ENCODE measurements at places on chromosomes 12 and 14.

- DNase-seq: no peak
Observed at GRCh38 chr12:15858353-15858752, 23.8 kb upstream of the STRAP start.

- no peak for DNase-seq
Observed at GRCh38 chr12:122989225-122989839, 8.9 kb downstream of the ARL6IP4 start.

- no peak for DNase-seq
Observed at GRCh38 chr12:91871751-91872150, 273.9 kb downstream of the BTG1 start.

- DNase-seq: no peak
Observed at GRCh38 chr12:16119618-16120415, 157.7 kb downstream of the SLC15A5 start.

- DNase-seq: no peak
Observed at GRCh38 chr14:76644855-76645518, 116.3 kb upstream of the VASH1 start.

- peak; percentile 62 for DNase-seq
Observed at GRCh38 chr14:24329736-24330135, 5.1 kb downstream of the ADCY4 start.

DNA sequence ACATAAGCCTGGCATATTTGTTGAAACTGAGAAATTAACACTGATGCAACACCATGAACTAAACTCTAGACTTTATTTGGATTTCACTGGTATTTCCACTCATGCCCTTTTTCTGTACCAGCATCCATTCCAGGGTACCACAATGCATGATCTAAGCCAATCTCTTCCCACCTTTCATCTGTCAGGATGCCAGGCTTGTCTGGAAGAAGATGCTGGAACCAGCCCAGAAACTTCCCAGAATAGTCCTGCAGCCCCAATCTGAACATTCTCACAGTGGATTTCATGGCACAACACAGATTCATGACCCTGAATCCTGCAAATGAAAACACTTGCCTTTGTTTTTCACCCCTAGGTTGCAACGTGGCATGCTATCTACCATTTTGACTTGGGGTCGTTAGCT lies 189.3 kb upstream of the LHX5 start:
- no peak for DNase-seq

DNA sequence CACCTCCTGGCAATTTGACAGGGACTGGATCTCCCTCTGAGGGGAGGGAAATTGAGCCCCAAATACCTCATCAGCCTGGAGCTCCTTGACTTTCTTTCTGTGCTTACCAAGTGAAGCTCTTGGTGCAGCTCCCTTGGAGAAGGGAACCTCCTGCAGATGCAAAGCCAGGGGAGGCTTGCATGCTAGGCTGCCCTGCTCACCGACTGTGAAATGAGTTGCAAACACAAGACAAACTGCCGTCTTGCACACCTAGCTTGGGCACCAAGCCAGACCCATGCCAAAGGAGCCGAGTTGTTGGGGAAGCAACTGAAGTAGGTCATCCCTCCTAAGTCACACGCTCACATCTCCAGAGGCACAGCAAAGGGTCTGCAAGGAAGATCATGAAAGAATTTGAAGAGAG lies 95.2 kb downstream of the GTF2A1 start:
- no peak for DNase-seq

DNA sequence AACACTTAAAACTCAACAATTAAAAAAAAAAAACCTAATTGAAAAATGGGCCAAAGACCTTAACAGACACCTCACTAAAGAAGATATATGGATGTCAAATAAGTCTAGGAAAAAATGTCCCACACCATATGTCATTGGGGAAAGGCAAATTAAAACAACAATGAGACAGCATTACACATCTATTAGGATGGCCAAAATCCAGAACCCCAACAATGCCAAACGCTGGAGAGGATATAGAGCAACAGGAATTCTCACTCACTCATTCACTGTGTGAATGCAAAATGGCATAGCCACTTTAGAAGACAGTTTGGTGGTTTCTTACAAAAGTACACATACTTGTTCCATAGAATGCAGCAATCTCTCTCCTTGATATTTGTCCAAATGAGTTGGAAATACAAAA lies 173.7 kb downstream of the SLC25A21 start:
- DNase-seq: no peak

- DNase-seq: no peak
Observed at GRCh38 chr14:92974541-92975345, 51.8 kb downstream of the CHGA start.

GRCh38 chr12:66331814-66332213 lies 29.5 kb downstream of the HELB start:
- no peak for DNase-seq

DNA sequence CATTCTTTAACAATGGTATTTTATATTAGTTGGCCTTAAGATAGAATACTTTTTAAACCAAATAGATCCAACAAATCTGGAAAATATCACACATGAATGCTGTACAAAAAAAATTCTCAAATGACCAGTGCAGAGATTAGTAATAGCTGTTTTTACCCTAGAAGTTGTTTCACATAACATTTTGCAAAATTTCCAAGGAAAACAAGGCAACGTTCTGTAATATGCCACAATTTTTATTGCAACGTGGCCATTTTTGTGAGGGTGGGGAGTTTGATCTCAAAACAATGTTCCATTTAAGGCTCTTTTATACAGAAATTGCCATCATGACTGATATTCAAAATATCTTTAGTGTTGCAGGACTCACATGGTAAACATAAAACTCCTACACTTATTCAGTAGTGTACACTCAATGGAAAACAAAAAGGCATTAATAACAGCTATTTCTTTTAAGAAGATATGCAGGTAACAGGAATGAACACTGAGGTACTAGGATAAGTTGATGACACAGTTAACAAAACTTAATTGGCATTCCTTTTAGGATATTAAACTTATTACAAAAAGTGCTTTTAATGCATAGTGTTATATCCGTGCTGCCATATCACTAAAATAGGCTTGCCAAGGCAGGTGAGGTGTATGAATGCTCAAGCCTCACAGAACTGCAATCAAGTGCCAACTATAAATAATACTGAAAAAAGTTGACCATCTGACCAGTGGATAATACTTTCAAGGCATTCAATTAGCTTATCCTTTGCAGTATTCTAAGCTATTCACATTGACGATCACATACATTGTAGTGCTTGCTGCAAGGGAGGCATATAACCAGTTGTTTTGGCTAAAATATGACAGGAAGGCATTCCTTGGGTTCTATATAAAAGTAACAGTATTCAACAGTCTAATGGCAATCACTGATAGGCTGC lies 2.3 kb downstream of the CFL2 start:
- no peak for DNase-seq

GRCh38 chr12:50221228-50222008 lies 54.2 kb upstream of the CERS5 start:
- no peak for DNase-seq

- no peak for DNase-seq
Observed at GRCh38 chr12:93126069-93126474, 197.0 kb upstream of the EEA1 start.

GRCh38 chr14:77302926-77303325 lies 17.8 kb downstream of the POMT2 start:
- no peak for DNase-seq

- DNase-seq: no peak
Observed at GRCh38 chr12:31491841-31492598, 98.9 kb downstream of the DENND5B start.

GRCh38 chr12:124194893-124195566 lies 99.9 kb upstream of the RFLNA start:
- no peak for DNase-seq

DNA sequence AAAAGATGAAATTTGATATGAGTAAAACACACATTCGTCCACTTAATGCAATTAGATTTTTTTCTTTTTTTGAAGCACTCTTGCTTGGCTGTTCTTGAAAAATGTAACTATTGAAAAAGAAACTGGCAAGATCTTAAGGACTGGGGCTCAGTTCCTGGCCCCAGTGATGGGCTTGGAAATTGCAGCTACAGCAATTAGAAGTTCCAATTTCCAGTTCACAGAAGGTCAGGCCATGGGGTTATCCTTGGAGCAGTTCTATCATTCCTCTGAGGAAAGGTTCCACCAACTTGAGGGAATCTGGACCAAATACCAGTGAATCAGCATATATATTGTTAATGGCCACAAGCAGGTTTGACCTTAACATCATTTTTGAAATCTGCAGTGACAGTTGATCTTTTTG lies 18.9 kb downstream of the IGF1 start:
- no peak for DNase-seq

- DNase-seq: no peak
Observed at GRCh38 chr12:52614381-52615207, 3.8 kb downstream of the KRT73 start.

DNA sequence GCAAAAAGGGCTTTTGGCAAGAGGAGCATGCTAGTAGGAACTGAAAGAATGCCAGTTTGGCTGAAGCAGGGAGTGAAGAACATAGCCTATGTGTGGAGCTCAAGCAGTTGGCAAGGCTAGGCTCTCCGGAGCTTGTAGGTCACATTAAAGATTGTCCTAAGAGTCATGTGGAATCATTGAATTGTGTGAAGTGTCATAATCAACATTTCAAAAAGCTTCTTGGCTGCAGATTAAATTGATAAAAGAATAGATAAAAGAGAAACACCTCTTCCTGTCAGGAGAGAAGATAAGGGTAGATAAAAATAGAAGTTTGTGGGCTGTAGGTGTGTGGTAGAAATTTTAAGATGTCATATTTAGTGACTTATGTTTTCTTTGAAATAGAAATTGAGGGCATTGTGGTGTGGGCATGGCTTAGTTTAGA lies 36.1 kb downstream of the CPSF6 start:
- DNase-seq: no peak

- no peak for DNase-seq
Observed at GRCh38 chr12:113577464-113578129, 105.9 kb upstream of the LHX5 start.

DNA sequence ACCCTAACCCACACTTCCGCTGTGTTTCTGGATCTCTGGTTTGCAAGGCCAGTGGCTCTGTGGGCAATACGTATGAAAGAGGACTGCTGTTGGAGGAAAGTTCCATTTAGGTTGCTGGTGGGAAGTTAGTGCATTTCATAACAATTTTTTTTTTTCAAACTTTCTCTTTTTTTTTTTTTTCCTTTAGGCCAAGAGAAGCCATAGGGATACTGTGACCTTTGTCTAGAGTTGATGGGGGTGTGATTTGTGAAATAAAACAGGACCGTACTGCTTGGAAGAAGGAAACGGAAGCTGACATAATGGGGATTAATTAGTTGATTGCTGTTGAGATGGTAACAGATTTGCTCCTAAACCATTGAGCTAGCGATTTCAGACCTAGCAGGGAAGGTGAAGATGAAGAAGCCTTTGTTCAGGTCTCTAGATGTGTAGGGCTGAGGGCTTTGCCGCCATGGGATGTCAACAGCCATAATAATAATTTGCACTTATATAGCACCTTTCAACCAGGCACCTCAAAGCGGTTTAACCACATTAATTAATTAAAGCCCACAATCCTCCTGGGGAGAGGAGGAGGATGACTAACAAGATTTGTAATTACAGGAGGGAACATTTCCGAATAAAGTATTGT lies 315.3 kb downstream of the ZFP36L1 start:
- DNase-seq: no peak

DNA sequence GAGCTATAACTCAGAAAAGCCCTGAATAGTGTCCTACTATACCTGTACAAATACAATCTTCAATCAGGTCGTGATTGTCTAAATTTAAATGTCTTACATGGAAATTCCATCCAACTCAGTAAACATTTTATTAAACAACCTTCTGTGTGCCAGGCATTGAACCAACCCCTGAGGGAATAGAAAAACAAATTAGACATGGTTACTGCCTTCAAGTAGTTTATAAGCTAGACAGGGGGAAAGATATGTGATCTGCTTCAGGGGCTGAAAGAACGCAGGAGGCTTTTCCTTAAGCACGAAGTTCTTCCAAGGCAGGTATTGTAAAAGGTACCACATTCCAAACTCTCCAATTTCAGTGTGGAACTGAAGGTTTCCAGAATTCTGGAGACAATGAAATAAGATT lies 39.7 kb upstream of the STAB2 start:
- no peak for DNase-seq

DNA sequence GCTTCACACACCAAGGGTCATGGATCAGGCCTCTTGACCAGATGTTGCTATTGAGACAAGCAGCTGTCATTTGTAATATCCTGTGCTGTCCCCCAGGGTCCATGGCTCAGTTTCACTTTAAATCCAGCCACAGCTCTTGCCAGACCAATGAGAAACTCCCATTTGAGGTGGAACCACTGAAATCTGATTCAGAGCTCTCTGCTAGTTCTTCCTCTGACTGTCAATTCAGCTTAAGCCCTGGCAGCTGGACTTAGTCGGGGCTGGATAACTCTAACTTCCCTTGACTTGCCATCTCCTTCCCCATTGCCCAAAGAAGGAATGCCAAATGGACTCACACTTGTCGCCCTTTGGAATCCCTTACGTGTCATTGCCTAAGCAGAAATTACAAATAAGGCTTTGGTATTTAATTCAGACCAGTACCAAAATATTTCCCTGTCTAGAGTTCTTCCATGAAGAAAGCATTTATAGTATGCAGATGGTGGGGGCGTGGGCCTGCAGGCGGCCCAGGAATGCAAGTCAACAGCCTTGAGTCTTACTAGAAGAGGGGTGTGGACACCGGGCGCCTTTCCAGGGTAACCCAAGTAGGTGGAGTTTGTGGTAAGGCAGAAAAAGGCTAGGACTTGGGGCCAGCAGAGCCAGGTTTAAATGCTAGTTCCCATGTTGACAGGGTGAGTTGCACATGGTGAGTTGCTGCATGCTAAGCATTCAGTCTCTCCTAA lies 96.9 kb upstream of the TMPO start:
- no peak for DNase-seq

- DNase-seq: no peak
Observed at GRCh38 chr12:5097786-5098185, 54.1 kb downstream of the KCNA5 start.

DNA sequence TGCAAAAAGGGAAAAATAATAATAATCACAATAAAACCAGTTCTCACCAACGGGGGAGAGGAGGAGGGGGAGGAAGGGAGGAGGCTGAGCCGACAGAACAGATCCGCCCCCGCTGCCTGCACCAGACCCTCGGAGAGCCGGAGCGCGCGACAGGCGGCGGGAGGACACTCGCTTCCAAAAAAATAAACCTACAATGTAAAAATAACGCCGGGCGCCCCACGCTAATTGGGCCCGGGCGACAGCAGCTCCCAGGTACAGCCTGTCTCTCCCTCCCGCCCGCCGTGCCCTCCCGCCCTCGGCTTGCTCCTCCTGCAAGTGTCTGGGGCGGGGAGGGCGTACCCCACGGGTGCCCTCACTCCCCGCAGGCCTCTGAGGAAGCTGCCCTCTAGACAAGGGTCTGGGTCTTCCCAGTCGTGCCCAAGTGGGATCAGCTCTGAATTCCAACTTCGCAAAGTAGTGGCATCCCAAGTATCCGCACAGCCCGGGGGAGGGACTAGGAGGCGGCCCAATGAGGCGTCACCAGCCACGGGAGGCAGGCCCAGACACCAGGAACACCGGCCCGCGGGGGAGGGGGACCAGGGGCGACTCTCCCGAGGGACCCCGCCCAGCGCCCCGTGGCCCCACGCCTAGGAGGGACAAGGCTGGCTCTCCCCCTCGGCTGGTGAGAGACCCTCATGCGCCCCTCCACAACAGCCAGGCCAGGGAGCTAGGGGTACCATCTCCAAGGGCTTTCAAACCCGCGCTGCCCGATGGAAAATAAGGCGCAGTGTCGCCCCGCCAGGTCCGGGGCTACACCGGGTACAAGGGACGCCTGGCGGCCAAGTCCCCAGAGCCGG lies 1.0 kb downstream of the NCOR2 start:
- DNase-seq: peak; percentile 49

- no peak for DNase-seq
Observed at GRCh38 chr12:63997198-63997597, 152.7 kb downstream of the SRGAP1 start.
